NCI-H2227 treated with DMSO at 0.1 percent for 48 hours (cell line): ENCODE measurements at places on chromosomes 12 and 14.
A peak's percentile ranks its signal among the peaks of the same experiment; 100 is the strongest.

- no peak for DNase-seq
These were observed 454.4 kb downstream of the FUT8 start for GRCh38 chr14:65866886-65867285.

GRCh38 chr14:67928375-67928774 is 108.8 kb downstream of the RAD51B start:
- DNase-seq: no peak

- DNase-seq: no peak
These were observed 293.7 kb downstream of the TTC6 start for GRCh38 chr14:37889087-37889486.

DNA sequence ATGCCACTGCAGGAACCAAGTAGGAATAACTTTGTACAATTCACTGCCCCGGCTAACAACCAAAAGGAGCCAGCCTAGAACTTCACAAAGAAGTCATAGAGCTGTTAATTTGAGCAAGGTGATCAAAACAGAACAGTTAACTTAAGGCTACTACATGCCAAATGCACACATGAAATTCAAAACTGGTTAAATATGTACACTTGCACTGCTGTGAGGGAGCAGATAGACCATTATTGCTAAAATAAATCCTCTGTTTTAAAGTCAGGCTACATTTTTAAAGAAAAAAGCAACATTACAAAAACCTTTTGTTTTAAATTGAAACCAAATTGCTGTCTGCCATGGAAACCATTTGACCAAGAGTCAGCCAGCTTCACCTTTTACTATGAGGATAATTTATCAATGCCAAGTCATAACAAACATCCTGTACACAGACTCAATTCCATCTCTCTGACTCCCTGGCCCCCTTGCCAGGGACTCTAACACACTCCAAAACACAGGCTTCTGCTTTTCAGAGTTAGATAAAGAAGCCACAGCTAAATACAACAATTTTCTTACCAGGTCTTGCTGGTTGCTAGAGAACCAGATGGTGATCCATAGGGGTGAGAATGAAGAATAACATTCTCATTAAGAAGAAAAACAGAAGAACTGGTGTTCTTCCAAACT is 84.0 kb downstream of the LRP6 start:
- DNase-seq: no peak

- DNase-seq: no peak
These were observed 169.2 kb downstream of the SLC41A2 start for GRCh38 chr12:104788840-104789271.

- no peak for DNase-seq
These were observed 16.0 kb upstream of the ENDOU start for GRCh38 chr12:47741340-47741703.

DNA sequence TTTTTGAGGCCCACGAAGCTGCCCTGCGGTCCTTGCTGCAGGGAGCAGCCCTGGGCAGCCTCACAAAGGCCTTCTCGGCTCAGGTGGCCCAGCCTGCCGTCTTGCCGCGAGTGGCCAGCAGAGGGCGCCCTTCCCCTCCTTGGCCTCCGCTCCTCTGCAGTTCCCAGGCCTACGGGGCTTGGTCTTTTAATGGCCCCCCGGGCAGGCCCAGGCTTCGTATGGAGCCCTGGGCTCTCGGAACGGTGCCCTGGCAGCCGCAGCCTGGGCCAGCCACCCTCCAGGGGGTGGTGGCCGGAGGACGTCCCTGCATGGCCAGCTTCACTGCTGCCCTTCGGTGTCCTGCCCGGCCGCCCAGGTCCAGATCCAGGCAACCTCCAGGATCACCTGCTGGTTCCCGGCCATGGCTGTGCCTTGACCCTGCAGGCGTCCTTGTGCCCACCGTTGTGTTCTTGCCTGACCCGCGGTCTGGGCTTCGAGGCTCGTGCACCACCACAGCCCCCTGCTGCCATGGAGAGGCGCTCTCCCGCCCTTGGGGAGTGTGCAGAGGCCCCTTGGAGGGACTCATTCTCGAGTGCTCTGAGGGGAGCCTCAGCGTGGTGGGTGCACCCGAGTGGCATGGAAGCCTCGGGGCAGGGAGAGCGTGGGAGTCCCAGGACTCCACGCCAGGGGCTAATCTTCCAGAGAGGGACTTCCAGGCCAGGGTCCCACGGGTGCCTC is 9.4 kb downstream of the ASPG start:
- DNase-seq: no peak

DNA sequence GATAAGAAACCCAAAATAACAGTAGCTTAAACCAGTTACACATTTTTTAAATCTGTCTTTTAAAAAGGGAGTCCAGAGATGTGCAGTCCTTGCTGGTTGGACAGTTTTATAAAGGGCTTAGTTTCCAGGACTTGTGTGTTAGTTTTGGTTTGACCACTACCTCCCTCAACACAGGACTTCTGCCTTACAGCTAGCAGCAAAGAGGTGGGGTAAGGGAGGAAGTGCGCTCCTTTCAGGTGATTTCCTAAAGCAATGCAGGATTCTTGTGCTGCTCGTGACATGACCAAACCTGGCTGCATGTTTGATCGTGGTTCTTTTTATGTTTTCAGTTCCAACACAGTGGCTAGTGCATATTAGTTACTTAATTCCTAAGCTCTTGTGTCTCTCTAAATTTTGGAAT is 266.2 kb downstream of the TMTC2 start:
- no peak for DNase-seq

- no peak for DNase-seq
These were observed 104.4 kb upstream of the DIO2 start for GRCh38 chr14:80315681-80316080.

GRCh38 chr12:46915082-46915481 is 89.3 kb upstream of the SLC38A4 start:
- DNase-seq: no peak

DNA sequence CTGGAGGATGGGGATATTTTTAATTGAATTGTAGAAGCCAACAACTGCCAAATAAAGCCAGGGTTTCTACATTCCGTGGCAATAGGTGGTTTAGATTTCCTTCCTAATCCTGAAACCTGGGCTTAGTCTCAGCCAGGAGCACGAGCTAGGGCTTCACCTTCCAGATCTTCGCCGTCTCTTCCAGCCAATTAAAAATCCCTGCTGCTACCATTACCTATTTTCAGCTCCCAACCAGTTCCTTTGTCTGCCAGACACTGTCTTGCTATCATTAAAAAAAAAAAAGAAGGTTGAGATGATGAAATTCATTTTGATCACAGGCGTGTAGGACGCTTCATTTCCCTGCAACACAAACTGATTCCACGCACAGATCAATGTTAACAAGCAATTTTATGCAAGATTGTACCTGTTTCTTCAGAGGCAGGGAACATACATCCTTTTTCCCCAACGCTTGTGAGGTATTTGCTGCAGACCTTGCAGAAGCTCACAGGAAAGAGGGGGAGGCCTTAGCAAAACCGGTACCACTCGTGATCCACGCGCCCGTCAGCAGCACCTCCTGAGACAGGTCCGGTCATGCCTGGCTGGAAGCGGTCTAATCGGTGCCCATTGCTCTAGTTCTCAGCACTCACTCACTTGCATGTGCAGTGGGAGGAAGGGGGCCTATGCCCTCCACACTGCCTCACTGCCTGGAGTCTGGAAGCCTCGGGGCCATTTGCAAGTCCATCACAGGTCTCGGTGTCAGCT is 65.1 kb downstream of the SLC6A12 start:
- DNase-seq: no peak

- DNase-seq: no peak
These were observed 795 bp downstream of the SMAGP start for GRCh38 chr12:51269174-51270066.

- no peak for DNase-seq
These were observed 325.6 kb downstream of the SEC23A start for GRCh38 chr14:38777401-38777800.

GRCh38 chr12:123490089-123490488 is 32.1 kb downstream of the SNRNP35 start:
- DNase-seq: no peak

- DNase-seq: no peak
These were observed 191.3 kb downstream of the TMTC2 start for GRCh38 chr12:82877963-82878362.

DNA sequence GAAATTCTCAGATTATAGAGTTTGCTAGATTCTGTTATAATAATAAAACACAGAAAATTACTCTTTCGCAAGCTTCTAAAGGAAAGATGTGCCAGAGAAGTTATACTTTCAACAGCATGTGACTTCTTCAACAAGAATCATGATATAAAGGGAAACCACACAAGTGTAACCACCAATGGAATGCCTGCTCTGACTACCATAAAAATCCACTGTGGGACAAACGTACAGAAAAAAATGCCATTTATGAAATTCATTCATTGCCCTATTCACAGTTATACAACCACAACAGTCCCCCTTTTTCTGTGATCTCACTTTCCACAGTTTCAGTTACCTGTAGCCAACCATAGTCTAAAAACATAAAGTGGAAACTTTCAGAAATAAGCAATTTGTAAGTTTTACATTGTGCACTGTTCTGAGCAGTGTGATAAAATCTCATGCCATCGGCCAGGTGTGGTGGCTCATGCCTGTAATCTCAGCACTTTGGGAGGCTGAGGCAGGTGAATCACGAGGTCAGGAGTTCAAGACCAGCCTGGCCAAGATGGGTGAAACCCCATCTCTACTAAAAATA is 3.2 kb downstream of the CATSPERB start:
- DNase-seq: no peak

DNA sequence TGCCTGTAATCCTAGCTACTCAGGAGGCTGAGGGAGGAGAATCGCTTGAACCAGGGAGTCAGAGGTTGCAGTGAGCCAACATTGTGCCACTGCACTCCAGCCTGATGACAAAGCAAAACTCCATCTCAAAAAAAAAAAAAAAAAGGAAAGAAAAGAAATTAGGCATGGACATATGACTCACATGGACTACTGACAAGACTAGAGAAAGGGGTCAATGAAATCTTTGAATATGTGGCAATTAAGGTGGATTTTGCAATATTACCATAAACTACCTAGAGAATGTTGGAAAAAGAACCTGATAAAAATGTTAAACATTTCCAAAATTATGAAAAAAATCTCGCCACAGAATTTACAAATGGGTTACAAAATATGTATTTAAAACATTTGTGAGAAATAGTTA is 873.6 kb downstream of the C12orf50 start:
- no peak for DNase-seq

DNA sequence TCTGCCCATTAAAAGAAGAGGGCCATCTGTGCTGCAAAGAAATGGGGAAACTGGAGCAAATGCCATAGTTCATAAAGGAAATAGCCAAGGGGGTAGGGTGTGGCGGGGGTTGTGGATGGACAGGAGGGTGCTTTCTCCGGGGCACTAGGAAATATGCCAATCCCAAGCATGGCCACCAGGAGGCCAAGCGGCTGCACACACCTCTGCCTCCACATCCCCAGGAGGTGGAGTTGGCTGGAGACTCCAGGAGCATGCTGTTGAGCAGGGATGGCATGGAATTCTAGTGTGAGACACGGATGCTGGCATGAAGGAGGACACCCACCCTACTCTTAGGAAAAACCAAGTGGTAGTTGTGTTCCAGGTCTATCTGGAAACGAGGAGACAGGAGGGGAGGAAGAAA is 25.2 kb downstream of the NID2 start:
- no peak for DNase-seq

DNA sequence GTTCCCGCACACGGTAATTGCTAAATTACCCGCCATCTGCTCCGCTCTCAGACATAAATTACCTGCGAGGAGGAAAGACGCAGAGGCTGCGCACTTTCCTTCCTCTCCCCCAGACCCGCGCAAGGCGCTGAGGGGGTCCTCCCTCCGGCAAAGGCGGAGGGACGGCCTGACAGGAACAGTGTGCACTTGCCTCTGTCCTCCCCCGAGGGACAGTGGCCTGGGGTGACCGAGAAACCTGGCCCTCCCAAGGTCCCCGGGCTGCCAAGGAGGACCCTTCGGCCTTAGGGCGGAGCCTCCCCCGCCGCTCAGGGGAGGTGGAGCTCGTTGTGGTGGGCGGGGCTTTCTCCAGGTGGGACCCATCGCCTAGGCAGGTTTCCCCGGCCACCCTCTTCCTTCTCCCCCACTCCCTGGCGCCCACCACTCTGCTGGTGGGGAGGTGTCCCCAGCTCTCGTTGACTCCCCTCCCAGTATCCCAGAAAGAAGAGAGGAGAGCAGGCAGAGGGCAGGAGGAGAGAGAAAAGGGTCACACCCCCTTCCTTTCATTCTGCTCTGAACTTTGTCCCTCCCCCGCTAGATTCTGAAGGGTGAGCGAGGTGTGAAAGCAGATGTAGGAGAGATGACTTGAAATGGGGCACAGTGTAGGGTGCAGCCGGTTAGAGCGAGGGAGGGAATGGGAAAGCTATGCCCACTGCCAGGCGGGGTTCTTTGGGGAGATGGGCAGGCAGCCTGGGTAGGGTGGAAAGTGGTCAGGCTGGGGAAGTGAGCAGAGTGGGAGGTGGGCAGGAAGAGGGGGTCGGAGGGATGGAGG is 11.4 kb upstream of the CALCOCO1 start:
- peak; percentile 48 for DNase-seq

- DNase-seq: no peak
These were observed 25.1 kb downstream of the SOCS2 start for GRCh38 chr12:93597608-93598007.

- no peak for DNase-seq
These were observed 526 bp upstream of the MRPL42 start for GRCh38 chr12:93466625-93467350.

DNA sequence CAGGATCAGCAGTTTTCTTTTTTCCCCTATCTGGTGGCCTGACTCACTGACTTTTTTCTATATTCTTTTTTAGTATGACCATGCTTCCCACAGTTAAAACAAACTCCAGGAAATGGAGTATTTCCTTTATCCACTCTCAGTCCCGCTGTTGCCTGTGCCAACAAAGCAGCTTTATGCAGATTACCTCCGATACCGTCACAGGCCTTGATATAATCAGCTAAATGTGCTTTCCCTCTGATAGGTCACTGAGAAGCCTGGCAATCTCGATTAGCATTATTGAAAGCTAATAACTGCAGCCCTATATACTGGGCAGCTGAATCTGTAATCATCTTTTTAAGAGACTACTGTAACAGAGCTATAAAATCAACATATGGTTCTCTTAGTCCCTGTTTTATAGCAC is 243.6 kb downstream of the KIF21A start:
- DNase-seq: no peak

DNA sequence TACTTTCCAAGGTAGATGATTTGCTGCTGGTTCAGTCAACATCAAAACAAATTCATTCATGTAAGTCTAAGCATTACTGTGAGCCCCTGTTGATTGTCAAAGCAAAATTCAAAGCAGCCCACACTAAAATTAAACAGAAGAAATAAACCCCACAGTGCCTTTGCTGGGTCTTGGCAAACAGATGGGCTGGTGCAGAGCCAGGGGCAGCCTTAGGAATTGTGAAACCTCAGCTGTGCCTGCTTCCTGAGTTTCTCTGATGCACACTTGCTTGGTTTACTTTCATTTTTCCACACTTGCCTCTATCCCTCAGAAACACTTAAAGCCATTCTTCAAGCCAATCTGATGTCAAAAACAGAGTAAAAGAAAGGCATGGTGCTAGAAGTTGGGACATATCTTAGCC is 6.6 kb upstream of the PLEKHG7 start:
- peak; percentile 59 for DNase-seq

GRCh38 chr12:105348561-105348960 is 18.1 kb downstream of the C12orf75 start:
- no peak for DNase-seq

- DNase-seq: no peak
These were observed 939.5 kb downstream of the SLC16A7 start for GRCh38 chr12:60535363-60535762.
